ENCODE measurements at places on chromosomes 6 and 20. TPM values are rescaled to one million over a fixed set of nuclear protein-coding genes. Genes with fewer than 3 reads are reported as not detected.

GRCh38 chr20:53070706-53071392 lies 98.7 kb downstream of the TSHZ2 start:
- DNase-seq = no peak

Gene NMBR
- not detected for polyA plus RNA-seq

GRCh38 chr6:18464176-18464575 lies 77.0 kb downstream of the RNF144B start:
- DNase-seq = no peak

DNA sequence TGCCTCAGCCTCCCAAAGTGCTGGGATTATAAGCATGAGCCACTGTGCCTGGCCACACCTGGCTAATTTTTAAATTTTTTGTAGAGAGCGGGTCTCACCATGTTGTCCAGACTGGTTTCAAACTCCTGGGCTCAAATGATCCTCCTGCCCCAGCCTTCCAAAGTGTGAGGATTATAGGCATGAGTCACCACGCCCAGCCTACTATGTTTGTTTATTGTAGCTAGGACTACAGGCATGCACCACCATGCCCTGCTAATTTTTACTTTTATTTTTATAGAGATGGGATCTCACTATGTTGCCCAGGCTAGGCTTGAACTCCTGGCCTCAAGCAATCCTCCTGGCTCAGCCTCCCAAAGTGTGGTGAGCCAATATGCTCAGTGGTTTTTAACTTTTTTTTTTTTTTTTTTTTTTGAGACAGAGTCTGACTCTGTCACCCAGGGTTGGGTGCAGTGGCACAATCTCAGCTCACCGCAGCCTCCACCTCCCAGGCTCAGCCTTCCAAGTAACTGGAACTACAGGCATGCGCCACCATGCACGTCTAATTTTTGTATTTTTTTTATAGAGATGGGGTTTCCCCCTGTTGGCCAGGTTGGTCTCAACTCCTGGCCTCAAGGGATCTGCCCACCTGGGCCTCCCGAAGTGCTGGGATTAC lies 12.0 kb upstream of the DDX43 start:
- no peak for DNase-seq

DNA sequence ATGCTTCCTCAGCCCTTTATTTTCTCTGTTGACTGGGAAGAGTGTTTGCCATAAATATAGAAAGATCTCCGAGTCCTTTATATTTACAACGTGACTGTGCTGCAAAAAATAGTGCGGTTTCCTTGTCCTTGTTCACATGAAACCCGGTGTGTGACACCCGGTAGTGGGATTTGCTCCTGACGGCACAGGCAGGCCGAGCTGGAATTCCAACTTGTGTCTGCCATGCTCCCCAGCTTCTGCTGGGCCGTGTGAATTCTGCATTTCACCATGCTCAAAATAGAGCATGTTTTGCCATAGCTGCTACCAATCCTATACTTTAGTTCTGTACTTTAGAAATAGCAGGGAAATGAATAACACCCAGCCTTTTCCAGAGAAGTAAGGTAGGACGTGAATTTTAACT lies 60.3 kb upstream of the PDE10A start:
- DNase-seq = no peak

All from sigmoid colon (tissue), 7 donors.